Activated CD4-positive, alpha-beta T cell treated with anti-CD3 and anti-CD28 coated beads, Interleukin-2, amount 10 ng/mL, durations not matched to agents 24 days and 14 days (primary cell): ENCODE measurements at places on chromosomes 12 and 14. TPM values are rescaled to one million over a fixed set of nuclear protein-coding genes. Genes with fewer than 3 reads are reported as not detected.

DNA sequence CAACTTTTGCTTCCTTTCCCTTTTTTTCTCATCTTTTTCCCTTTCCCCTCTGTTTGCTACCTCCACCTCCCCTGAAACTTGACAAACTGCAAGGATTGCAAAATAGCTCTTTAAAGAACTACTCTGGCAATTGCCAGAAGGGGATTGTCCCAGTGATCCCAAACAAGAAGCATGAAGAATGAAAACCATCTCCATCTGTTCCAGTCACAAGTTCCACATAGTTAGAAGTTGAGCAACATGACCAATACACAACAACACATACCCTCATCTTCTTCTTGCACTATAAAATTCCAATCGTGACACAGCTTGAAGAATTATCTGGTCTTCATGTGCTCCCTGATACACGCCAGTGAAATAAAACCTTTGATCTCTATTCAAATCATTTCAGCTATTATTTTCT is 93.7 kb upstream of the USP15 start:
- H3K27me3 ChIP-seq = peaks cover 4% of the 10 kb centered on the region
- H3K4me1 ChIP-seq = no peaks in the 10 kb centered on the region
- H3K4me3 ChIP-seq = no peak overlapping the region
- H3K36me3 ChIP-seq = no peaks in the 10 kb centered on the region
- no peak for DNase-seq
- H3K27ac ChIP-seq = no peak overlapping the region

- H3K27ac ChIP-seq = no peak overlapping the region
- H3K27me3 ChIP-seq = no peaks in the 10 kb centered on the region
- DNase-seq = no peak
- no peak overlapping the region for H3K4me3 ChIP-seq
- no peaks in the 10 kb centered on the region for H3K4me1 ChIP-seq
Measured at GRCh38 chr14:83561261-83561660, 1968.7 kb upstream of the FLRT2 start.

DNA sequence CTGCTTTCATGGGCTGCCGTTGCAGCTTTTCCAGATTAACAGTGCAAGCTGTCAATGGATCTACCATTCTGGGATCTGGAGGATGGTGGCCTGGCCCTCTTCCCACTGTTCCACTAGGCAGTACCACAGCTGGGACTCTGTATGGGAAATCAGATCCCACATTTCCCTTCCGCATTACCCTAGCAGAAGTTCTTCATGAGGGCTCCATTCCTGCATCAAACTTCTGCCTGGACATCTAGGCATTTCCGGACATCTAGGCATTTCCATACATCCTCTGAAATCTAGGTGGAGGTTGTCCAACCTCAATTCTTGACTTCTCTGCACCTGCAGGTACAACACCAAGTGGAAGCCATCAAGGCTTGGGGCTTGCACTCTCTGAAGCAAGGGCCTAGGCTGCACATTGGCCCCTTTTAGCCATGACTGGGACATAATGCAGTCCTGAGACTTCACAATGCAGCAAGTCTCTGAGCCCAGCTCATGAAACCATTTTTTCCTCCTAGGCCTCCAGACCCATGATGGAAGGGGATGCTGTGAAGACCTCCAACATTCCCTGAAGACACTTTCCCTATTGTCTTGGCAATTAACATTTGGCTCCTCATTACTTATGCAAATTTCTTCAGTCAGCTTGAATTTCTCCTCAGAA is 863.3 kb downstream of the C12orf50 start:
- H3K27ac ChIP-seq = no peak overlapping the region
- DNase-seq = no peak
- no peaks in the 10 kb centered on the region for H3K36me3 ChIP-seq
- no peaks in the 10 kb centered on the region for H3K4me1 ChIP-seq
- H3K27me3 ChIP-seq = no peaks in the 10 kb centered on the region

GRCh38 chr14:88305528-88306322 is 17.3 kb downstream of the KCNK10 start:
- H3K27ac ChIP-seq = no peak overlapping the region
- H3K36me3 ChIP-seq = no peaks in the 10 kb centered on the region
- H3K4me1 ChIP-seq = no peaks in the 10 kb centered on the region
- no peak overlapping the region for H3K4me3 ChIP-seq

GRCh38 chr14:44960646-44961045 is 1.1 kb downstream of the KLHL28 start:
- DNase-seq = no peak
- peak overlapping the region; percentile 68 for H3K27ac ChIP-seq
- peaks cover 10% of the 10 kb centered on the region for H3K36me3 ChIP-seq
- no peaks in the 10 kb centered on the region for H3K27me3 ChIP-seq
- peaks cover 38% of the 10 kb centered on the region for H3K4me1 ChIP-seq

PZP gene
- not detected in 2 replicates for total RNA-seq

- H3K27me3 ChIP-seq = no peaks in the 10 kb centered on the region
- no peak overlapping the region for H3K27ac ChIP-seq
- peaks cover 14% of the 10 kb centered on the region for H3K4me1 ChIP-seq
- H3K36me3 ChIP-seq = peaks cover 7% of the 10 kb centered on the region
- DNase-seq = no peak
- H3K4me3 ChIP-seq = no peak overlapping the region
Measured at GRCh38 chr12:92419201-92419600, 273.6 kb upstream of the BTG1 start.

- peaks cover 67% of the 10 kb centered on the region for H3K4me1 ChIP-seq
- peak; percentile 68 for DNase-seq
Measured at GRCh38 chr12:51320695-51321320, 3.2 kb downstream of the BIN2 start.
